ENCODE measurements at places on chromosomes 7 and 10.

GRCh38 chr7:50628434-50629084 lies 63.4 kb upstream of the DDC start:
- no peak for DNase-seq

DNA sequence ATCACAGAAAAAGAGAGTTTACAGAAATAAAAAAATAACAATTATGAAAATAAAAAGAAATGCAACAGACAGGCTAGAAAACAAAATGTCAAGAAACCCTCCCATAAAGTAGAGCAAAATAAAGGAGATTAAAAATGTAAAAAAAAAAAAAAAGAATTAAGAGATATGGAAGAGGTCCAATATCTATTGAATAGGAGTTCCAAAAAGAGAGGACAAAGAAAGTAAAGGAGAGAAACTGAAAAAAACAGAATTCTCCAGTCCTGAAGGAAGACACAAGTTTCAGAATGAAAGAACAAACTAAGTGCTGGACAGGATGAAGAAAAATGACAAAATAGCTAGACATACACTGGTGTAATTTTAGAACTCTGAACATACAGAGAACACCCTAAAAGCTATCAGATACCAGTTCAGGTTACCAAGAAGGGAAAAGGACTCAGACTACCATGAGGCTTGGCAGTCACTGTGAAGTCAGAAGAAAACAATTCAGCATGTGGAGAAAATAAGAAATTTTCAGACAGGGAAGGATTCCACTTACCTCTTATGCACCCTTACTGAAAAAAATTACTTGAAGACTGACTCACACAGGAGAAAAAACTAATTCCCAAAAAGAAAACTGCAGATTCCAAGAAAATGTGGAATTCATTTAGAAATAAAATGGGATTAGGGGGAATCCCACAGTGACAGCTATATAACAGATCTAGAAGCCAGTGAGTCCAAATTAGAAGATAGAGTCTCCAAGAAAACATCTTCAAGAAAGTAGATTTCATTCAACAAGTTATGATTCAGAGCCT lies 40.4 kb upstream of the ABLIM1 start:
- no peak for DNase-seq

- no peak for DNase-seq
Observed at GRCh38 chr7:137999496-138000080, 2.3 kb downstream of the CREB3L2 start.

DNA sequence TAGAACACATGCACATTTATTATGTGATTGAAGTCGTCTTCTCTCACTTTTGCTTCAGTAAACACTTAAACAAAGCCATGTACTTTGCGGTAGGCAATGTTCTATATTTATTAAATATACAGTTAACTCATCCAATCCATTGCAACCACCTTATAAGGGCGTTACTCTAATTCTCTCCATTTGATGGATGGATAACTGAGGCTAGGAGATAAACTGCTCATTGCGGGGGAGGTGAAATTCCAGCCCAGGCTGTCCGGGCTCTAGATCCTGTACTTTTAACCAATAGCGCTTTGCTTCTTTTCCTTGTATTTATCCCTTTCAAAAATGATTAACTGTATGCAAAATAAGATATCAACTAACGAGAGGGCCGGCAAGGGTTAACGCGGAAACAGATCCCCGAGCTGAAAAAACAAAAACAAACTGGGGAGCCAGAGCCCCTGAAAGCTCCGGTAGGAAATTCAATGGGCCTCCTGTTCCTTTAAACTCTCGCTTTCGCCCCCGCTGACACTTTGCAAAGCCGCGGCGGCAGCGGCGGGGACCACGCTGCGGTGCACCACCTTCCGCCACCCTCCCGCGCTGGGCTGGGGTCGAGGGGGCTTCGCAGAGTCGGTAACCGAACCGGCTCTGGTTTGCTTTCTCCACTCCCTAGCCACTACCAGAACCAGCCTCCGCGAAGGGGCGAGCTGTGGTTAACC lies 1.0 kb upstream of the PLXDC2 start:
- DNase-seq: no peak

GRCh38 chr10:22613011-22613410 lies 101.4 kb downstream of the PIP4K2A start:
- no peak for DNase-seq

- no peak for DNase-seq
Observed at GRCh38 chr10:110989016-110989415, 69.6 kb downstream of the SHOC2 start.

DNA sequence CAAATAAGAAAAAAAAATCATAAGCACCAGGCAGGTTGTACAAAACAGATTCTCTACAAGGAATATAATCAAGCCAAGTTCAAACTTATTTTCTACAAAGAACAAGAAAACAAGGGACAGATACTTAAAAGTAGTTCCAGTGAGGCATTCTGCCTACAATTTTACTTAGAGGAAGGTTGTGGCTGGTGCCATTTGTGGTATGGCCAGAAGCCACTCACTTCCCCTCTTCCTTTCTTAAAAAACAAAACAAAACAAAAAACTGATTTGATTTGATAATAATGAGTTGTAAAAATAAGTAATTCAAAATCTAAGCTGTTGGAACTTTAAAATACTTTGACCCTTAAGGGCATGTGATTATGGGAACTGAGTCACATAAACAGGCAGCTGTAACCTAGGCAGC lies 420.6 kb downstream of the CALN1 start:
- no peak for DNase-seq

DNA sequence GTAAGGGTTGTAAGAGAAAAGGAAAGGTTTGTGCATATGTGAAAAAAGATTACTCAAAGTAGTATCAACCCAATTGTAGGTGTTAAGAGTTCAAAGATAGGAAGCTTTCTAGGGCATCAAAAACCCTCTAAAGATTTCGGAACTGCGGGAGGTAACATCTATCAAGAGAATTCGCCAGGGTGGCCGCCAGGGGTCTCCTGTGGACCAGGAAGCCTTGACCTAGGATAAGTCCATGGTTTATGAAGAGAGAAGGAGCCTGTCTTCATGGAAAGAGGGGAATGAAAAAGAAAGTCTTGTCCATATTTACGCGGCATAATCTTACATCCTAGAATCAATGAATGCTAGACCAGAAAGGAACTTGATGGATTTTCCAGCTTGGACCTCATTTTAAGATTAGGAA lies 140.7 kb upstream of the CALCR start:
- DNase-seq: peak; percentile 65

DNA sequence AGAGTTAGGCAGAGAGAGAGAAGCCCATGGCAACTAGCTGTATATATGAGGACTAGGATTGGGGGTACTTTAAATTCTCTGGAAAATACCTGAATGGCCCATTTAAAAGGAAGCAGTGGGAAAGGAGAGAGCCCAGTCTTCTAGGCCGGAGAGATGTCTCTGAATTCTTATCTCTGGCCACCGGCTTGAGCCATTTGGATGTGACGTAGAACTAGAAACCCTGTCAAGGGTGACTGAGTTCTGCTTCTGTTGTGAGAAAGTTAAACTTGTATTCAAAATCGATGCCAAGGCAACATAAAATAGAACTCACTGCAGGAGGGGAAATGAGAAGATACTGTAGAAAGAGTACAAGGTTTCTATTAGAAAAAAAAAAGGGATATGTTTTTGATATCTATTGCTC lies 6.3 kb upstream of the GSTK1 start:
- DNase-seq: no peak

DNA sequence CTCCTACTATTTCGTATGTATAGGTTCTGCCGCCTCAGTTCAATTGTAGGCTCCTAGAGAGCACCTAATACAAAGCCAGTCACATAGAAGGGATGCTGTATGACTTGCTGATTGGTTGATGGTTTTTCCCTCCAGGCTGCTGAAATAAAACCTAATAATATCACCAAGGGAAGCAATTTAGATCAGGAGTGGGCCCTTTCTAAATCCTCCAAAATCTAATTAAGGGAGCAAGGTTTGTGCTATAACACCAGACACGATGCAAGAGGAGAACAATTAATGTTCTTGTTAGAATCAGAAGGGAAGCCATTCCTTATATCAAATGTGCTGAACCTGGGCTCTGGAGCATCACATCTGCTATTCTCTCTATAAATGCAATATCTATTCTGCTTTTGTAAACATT lies 42.0 kb upstream of the SLC13A1 start:
- DNase-seq: no peak

DNA sequence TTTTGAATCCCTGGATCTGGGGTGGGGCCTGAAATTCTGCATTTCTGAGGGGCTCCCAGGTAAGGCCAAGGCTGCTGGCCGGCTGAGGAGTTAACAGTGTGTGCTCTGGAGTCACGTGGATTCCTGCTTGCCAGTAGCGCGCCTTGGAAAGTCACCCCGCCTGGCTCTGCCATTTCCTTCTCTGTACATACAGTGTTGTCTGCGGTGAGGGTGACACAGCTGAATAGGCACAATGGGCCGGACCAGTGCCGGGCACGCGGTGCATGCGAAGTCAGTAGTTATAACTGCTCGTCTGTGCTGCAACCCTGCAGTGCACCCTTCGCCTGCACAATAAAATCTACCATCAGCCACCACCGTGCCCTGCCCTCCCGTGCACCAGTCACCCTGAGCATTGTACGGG lies 68.0 kb upstream of the EEPD1 start:
- DNase-seq: no peak

DNA sequence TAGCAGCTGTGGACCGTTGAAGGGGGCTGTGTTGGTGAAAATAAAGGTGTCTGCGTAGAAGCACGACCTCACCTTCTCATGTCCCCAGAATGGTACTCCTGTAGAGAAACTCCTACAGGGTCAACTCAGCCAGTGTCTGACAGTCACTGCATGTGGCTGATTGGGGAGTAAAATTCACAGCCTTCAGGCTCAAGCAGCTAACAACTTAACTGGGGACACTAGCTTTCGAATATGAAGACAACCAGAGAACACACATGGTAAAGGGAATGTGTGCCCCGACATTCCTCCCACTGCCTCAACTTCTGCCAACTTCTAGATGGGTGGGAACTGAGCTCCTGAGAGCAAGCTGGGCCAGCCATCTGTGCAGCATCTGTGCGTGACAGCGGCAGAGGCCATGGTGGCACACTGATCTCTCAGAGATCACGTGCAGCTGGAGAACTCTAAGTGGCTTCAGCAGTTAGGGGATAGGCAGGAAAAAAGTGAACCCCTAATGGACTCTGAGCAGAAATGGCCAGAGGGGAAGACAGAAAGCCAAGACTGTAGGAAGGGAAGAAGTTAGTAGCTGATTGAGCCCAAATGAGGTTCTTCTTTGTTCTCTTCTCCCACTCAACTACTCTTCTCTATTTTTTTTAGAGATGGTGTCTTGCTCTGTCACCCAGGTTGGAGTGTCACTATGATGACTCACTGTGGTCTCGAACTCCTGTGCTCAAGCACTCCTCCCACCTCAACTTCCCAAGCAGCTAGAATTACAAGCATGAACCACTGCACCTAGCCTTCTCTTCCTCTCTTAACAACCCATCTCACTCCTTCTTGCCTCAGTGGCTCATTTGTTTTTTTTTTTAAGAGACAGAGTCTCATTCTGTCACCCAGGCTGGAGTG lies 280.8 kb downstream of the ZEB1 start:
- peak; percentile 64 for DNase-seq

DNA sequence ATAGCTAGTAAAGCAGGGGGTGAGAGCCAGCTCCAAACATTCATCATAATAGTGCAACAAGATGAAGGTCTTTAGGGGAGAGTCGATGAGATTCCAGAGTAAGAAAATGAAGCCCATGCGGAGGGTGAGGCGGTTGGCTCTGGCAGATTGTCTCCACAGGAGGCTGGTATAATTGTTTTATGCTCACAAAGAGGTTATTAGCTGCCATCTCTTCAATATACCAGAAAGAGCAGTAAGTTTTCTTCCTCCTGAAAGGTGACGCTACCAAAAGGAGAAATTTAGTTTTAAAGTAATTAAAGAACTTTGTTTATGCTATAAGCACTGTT lies 59.2 kb upstream of the KCNIP2 start:
- no peak for DNase-seq

GRCh38 chr10:73827346-73828089 lies 16.1 kb upstream of the NDST2 start:
- no peak for DNase-seq

GRCh38 chr7:21029006-21029405 lies 242.3 kb upstream of the SP8 start:
- DNase-seq: no peak

- DNase-seq: peak; percentile 17
Observed at GRCh38 chr7:140640060-140640637, 464 bp downstream of the DENND2A start.

DNA sequence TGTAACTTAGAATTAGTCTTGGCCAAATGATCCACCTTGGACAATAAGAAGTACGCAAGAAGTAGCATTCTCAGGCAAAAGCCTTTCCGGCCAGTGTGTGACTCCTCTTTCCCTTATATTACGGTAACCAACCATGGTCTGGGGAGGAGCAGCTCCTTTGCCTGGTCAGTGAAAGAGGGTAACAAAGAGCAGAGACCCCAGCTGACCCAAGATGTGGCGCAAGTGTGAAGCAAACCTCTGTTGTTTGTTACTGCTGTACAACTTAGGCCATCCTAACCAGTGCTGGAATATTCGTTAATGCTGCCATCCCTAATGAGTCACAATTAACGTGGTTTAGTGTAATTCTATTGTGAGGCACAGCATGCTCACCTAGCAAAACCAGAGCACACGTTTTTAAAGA lies 44.0 kb downstream of the HIPK2 start:
- peak; percentile 57 for DNase-seq

DNA sequence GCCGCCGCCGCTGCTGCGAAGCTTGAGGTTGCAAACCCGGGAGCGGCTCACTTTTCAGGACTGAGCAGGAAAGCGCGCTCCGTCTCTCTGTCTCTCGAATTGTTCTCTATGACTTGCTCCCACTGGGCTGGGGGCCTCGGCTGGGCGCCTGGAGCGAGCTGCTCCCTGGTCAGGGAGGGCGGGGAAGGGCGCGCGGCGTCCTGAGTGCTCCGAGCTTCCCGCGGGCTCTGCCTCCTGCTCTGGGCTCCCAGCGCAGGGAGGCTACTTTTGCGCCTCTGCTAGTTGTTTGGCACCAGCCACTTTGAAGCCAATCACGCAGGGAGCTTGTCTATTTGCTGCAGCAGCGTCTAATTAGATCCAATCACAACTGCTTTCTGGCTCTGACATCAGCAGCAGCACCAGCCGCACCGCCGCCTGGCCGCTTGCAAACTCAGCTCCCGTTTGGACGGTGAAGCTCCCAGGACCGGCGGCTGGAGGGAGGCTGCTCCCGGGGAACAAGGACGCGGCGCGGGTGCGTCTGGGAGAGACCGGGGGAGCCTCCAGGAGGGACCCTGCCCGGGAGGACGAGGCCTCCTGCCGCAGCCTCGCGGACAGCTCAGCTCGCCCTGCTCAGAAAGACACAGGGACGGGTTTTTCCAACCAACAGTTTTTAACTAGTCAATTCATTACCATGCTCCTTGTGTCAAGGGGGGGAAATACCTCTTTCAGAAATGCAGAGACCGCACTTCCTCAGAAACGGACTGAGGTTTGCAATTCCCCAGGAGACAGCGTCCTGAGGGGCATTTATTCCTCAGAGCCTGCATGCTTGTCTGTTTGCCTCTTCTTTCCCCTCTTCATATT lies at the start of gene ADARB2:
ADARB2 (minus strand) TSS at position 304 of the 840 bp plus-strand sequence.
- DNase-seq: no peak

- peak; percentile 54 for DNase-seq
Observed at GRCh38 chr7:34939175-34939574, 98.1 kb downstream of the DPY19L1 start.

DNA sequence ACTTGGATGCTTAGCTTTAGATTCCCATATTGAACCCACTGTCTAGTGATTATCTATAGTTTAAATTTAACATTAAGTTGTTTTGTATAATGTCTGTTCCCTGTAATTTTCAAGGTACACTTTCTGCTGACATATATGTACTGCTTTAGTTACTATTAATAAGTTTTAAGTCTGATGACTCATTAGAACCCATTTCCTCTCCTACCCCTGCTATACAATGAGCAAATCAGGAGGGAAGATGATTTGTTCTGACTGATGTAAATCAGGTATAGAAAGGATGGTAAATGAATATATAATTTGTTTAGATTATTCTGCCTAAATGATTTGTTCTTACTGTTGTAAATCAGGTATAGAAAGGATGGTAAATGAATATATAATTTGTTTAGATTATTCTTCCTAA lies 691.8 kb downstream of the NXPH1 start:
- DNase-seq: no peak
